Smooth muscle cell of the coronary artery (primary cell): ENCODE measurements at places on chromosomes 2 and 18. TPM values are rescaled to one million over a fixed set of nuclear protein-coding genes. Genes with fewer than 3 reads are reported as not detected.

BOK gene
- total RNA-seq: 4.9 and 13.5 TPM in 2 replicates

SIX3 gene
- total RNA-seq: not detected in 2 replicates

PTH2R gene
- total RNA-seq: 0.08 TPM in 1 of 2 replicates, not detected in the other

SLC30A3 gene
- 0.38 TPM in 1 of 2 replicates, not detected in the other for total RNA-seq

TUBA4B gene
- total RNA-seq: not detected in 2 replicates

LRRTM4 gene
- total RNA-seq: not detected in 2 replicates

NOL4 gene
- total RNA-seq: not detected in 2 replicates

BOD1L2 gene
- not detected in 2 replicates for total RNA-seq

AGAP1 gene
- total RNA-seq: 6.2 and 12.3 TPM in 2 replicates

DYNC2LI1 gene
- total RNA-seq: 6.0 and 15.6 TPM in 2 replicates

SLC4A5 gene
- 0.08 TPM in 1 of 2 replicates, not detected in the other for total RNA-seq

PROKR1 gene
- not detected in 2 replicates for total RNA-seq

KLHL41 gene
- total RNA-seq: 0.15 and 2.6 TPM in 2 replicates

ASXL2 gene
- total RNA-seq: 3.2 and 15.2 TPM in 2 replicates

ELOA2 gene
- total RNA-seq: not detected in 2 replicates

MOCOS gene
- 0.68 and 4.7 TPM in 2 replicates for total RNA-seq

MALL gene
- total RNA-seq: 6.1 and 10.2 TPM in 2 replicates
